Osteoblast (primary cell): ENCODE measurements at places on chromosomes 7 and 10. TPM values are rescaled to one million over a fixed set of nuclear protein-coding genes. Genes with fewer than 3 reads are reported as not detected.

- H3K4me3 ChIP-seq: no peak overlapping the region
- peaks cover 81% of the 10 kb centered on the region for H3K4me1 ChIP-seq
- H3K27ac ChIP-seq: peak overlapping the region; percentile 49
- H3K27me3 ChIP-seq: no peaks in the 10 kb centered on the region
- H3K36me3 ChIP-seq: peaks cover 4% of the 10 kb centered on the region
These were observed 37.8 kb downstream of the HIPK2 start for GRCh38 chr7:139739863-139740597.

DNA sequence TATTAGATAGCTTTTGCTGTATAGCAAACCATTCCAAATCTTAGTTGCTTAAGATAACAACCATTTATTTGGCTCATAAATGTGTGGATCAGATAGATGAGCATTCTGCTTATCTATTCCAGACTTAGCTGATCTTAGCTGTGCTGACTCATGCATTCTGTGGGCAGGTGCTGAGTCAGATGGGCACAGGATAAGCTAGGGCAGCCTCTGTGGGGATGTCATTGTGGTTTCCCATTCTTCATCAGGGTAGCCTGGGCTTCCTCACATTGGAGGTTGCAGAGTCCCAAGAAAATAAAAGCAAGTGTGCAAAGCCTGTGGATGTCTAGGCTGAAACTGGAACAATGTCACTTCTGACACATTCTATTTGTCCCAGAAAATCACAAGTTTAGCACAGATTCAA lies 917.0 kb downstream of the TYW1 start:
- H3K4me3 ChIP-seq: no peak overlapping the region
- no peaks in the 10 kb centered on the region for H3K36me3 ChIP-seq
- H3K27me3 ChIP-seq: no peaks in the 10 kb centered on the region
- H3K27ac ChIP-seq: no peak overlapping the region

DNA sequence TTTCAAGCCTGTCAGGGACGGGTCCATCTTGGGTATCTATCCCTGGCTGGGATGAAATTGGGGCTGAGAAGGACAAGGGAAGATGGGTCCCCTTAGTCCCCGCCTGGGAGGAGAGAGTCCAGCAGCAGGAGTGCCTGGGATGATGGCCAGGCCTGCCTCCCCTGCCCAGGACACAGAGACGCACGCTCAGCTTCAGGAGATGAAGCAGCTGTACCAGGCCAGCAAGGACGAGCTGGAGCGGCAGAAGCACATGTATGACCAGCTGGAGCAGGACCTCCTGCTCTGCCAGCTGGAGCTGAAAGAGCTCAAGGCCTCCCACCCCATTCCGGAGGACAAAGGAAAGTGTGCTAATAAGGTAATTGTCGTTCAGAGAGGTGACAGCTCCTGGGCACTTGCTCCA lies 15.4 kb downstream of the CCDC136 start:
- DNase-seq: no peak
- H3K4me3 ChIP-seq: no peak overlapping the region
- H3K4me1 ChIP-seq: no peaks in the 10 kb centered on the region
- H3K36me3 ChIP-seq: peaks cover 5% of the 10 kb centered on the region

- no peak overlapping the region for H3K4me3 ChIP-seq
- H3K27me3 ChIP-seq: no peaks in the 10 kb centered on the region
- no peak overlapping the region for H3K27ac ChIP-seq
- no peak for DNase-seq
These were observed 393.7 kb upstream of the NPVF start for GRCh38 chr7:25621993-25622392.

DNA sequence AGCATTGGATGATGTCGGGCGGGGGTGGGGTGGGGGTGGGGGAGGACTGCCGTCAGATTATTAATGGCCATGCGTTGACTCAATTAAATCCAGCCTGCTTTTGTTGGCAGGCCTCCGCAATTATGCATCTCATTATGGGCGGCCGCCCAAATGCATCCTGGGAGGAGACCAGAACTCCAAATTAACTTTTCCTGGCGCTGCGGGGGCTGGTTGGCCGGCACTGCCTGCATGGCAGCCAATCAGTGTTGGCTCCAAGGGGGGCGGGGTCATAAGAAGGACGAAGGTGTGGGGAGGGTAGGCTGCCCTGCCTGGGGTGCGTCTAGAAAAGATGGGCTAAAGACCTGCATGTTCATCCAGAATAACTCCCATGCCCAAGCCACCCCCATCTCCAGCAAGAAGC lies 83.9 kb upstream of the PAX2 start:
- DNase-seq: peak; percentile 58
- no peak overlapping the region for H3K27ac ChIP-seq
- no peaks in the 10 kb centered on the region for H3K4me1 ChIP-seq
- H3K4me3 ChIP-seq: no peak overlapping the region

GRCh38 chr7:44348851-44349781 lies 23.7 kb upstream of the CAMK2B start:
- H3K27me3 ChIP-seq: peaks cover 14% of the 10 kb centered on the region
- H3K4me3 ChIP-seq: no peak overlapping the region
- no peaks in the 10 kb centered on the region for H3K4me1 ChIP-seq
- no peak for DNase-seq
- no peak overlapping the region for H3K27ac ChIP-seq

DNA sequence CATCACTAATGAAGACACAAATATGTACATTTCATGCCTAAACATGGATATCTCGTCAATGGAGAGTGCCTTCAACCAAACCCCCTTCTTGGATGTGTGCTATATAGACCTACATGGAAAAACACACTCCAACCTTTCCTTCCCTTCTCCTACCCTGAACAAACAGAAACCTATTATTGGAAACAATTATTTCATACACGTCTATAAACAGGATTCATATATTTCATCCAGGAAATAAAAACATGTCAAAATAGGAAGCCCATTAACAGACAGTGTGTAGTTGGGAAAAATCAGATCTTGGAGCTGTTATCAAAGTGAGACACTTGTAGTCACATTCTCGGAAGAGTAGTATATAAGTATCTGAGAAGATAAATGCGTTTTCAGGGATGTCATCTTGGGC lies 81.1 kb downstream of the NRP1 start:
- H3K36me3 ChIP-seq: peaks cover 84% of the 10 kb centered on the region
- H3K27me3 ChIP-seq: no peaks in the 10 kb centered on the region
- peak overlapping the region; percentile 94 for H3K27ac ChIP-seq
- peaks cover 45% of the 10 kb centered on the region for H3K4me1 ChIP-seq
- H3K4me3 ChIP-seq: no peak overlapping the region

DNA sequence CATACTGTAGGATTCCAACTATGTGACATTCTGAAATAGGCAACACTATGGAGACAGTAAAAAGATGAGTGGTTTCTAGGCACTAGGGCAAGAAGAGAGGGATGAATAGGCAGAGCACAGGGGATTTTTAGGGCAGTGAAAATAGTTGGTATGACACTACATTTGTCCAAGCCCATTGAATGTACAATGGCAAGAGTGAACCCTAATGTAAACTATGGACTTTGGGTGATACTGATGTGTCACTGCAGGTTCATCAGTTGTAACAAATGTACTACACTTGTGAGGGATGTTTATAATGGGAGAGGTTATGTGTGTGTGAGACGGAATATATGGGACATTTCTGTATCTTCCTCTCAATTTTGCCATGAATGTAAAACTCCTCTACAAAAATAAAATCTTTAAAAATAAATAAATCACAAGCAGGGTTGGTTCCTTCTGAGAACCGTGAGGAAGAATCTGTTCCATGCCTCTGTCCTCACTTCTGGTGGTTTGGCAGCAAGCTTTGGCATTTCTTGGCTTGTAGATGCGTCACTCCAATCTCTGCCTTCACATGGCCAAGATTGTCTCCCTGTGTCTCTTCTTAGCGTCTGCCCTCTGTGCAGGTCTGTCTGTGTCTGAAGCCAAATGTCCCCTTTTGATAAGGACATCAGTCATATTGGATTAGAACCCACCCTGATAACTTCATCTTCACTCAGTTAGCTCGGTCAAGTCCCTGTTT lies 83.1 kb upstream of the AGBL3 start:
- DNase-seq: no peak
- peaks cover 97% of the 10 kb centered on the region for H3K4me1 ChIP-seq
- peaks cover 51% of the 10 kb centered on the region for H3K36me3 ChIP-seq
- H3K27me3 ChIP-seq: no peaks in the 10 kb centered on the region

GRCh38 chr7:157873181-157873580 lies 536.4 kb downstream of the DNAJB6 start:
- H3K4me3 ChIP-seq: no peak overlapping the region
- H3K27ac ChIP-seq: no peak overlapping the region
- no peaks in the 10 kb centered on the region for H3K4me1 ChIP-seq
- no peaks in the 10 kb centered on the region for H3K27me3 ChIP-seq
- no peak for DNase-seq
- no peaks in the 10 kb centered on the region for H3K36me3 ChIP-seq

GRCh38 chr7:76356115-76356514 lies 2.7 kb downstream of the YWHAG start:
- H3K36me3 ChIP-seq: peaks cover 24% of the 10 kb centered on the region
- H3K4me1 ChIP-seq: peaks cover 33% of the 10 kb centered on the region
- no peaks in the 10 kb centered on the region for H3K27me3 ChIP-seq
- H3K27ac ChIP-seq: peak overlapping the region; percentile 91
- H3K4me3 ChIP-seq: peak overlapping the region; percentile 8

GRCh38 chr7:135170274-135170997 lies at the start of gene CYREN:
Gene CYREN, minus strand, starts transcription at chr7:135170707. Its CDS starts 1,785 bp downstream, at chr7:135168922.
- H3K4me3 ChIP-seq: peak within 1 kb of the TSS; percentile 90
- H3K27me3 ChIP-seq: no peaks in the 10 kb centered on the region
- H3K36me3 ChIP-seq: peaks cover 31% of the 10 kb centered on the region
- peaks cover 24% of the 10 kb centered on the region for H3K4me1 ChIP-seq

DNA sequence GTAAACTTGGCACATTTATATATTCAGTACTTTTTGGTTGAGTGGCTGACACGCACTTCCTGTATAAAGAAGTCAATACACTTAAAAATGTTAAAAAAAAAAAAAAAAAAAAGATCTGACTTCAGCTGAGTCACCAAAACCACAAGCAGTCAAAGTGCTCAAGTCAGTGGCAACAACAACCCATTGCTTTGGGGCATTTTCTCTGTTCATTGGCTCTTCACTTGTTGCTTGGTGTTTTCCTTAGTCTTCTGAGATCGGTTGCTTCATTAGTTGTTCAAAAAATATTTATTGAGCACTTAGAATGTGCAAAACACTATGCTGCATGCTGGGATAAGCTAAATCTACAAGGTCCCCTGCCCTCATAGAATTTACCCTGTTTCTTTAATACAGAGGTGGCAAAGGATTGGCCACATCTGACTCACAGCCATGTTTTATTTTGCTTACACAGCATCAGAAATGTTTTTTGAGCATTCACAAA lies 63.7 kb downstream of the ZNRF2 start:
- no peaks in the 10 kb centered on the region for H3K36me3 ChIP-seq
- H3K4me1 ChIP-seq: peaks cover 16% of the 10 kb centered on the region
- DNase-seq: peak; percentile 31
- no peaks in the 10 kb centered on the region for H3K27me3 ChIP-seq
- H3K4me3 ChIP-seq: no peak overlapping the region

Gene EEPD1
- 9.0 and 14.1 TPM in 2 replicates for total RNA-seq

Gene CPA4
- 18.6 and 28.2 TPM in 2 replicates for total RNA-seq

Gene SLC26A3
- not detected in 2 replicates for total RNA-seq

Gene SLC39A12
- total RNA-seq: not detected in 2 replicates

Gene ABCC2
- 1.5 and 1.8 TPM in 2 replicates for total RNA-seq

Gene AMZ1
- total RNA-seq: 2.1 and 2.5 TPM in 2 replicates

Gene TDRD1
- 0.59 and 0.72 TPM in 2 replicates for total RNA-seq
